ENCODE measurements at places on chromosomes 6 and 20.

DNA sequence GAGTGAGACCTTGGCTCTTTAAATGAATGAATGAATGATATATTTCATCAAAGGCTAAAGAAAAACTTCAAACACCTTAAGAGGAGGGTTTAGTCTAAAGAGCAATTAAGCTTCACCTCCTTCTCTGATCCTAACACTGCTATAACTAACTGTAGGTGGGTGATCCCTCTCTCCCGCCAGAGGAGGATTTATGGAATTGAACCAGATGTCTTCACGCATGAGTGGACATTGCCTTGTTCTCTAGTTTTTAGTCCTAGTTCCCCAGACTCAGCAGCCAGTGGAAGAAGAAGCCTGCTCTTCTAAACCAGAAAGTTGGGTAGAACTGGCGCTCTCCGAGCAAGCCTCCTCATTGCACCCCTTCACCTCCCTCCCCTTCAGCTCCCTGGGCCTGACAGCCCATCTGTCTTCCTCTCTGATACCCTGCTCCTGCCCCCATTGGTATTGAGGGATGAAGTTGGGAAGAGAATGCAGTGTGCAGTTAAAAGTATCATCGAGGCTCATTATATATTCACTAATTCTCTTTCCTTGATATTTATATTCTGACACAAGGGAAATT lies 142.7 kb downstream of the ARID1B start:
- DNase-seq, result no peak

DNA sequence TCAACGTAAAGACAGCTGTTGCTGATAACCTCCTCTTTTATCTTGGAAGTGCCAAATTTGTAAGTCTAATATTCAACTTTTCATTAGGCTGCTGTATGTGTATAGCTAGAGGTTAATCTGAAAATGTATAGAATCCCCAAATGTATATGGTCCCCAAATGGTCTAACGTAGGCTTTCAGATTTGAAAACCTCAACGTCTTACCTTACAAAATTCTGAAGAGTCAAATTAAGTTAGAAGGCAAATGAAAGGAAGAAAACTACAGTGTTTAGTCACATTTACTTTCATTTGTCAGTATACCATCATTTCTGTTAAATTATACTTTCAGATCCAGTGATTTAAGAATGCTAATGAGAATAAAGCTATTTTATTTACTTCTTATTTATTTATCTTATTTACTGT lies 256.9 kb downstream of the ARHGAP18 start:
- DNase-seq, result no peak

- DNase-seq, result no peak
Measured at GRCh38 chr6:84920021-84920420, 155.6 kb upstream of the TBX18 start.

DNA sequence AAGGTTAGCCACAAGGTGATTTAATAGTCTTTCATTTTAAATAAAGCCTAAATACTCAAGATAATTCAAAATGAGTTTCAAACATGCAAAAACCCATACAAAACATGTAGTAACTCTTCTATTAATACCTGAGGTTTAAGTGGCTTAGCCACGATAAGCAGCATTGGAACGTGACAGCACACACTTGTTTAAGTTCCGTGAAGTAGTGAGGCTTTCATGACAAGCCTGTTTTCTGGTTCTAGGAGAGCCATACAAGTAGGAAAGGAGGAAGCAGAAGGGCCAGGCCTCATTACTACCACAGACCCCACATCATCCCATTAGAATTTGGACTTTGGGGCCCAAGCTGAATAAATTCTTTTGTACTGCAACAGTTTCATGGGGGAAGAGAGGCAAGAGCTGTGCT lies 54.3 kb upstream of the PRND start:
- no peak for DNase-seq

DNA sequence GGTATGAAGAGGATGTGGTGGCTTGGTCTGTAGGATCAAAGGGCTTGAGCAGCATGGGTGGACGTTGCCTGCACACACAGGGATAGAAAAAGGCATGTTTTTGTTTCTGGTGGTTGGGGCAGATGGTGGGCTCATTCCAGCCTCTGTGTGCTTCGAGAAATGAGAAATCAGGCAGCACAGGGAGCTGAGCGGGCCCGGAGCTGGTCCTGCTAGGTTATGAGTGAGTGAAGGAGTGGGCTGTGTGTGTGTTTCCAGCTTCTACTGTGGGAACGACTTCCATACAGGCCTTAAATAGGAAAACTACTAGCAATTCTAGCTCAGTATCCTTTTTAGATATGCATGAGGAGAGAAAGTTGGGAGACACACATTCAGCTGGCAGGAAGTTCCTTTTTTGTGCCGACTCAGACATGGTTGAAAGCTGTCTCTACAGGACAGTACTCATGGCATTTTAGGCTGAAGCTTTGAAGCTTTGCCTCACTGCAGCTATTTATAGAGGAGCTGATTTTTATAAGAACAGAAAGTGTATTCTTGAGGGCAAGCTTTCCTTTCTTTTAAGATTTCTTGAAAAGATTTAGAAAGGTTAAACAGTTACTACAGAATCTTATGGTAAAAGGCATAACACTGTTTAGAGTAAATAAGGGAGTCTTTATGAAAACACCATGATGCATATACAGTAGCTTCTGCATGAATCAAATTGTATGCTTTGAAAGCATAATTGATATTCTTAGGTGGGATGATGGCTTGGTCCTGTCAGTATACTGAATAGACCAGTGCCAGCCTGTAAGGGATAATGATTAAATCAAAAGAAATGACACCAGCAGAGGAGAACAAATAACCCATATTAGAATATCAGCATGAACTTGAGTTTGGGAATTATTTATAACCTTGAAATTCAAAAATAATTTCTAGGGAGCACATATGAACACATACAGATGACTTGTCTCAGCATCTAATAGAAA lies 104.0 kb upstream of the MAN1A1 start:
- no peak for DNase-seq

- DNase-seq, result no peak
Measured at GRCh38 chr6:132133736-132134445, 182.7 kb upstream of the CCN2 start.

DNA sequence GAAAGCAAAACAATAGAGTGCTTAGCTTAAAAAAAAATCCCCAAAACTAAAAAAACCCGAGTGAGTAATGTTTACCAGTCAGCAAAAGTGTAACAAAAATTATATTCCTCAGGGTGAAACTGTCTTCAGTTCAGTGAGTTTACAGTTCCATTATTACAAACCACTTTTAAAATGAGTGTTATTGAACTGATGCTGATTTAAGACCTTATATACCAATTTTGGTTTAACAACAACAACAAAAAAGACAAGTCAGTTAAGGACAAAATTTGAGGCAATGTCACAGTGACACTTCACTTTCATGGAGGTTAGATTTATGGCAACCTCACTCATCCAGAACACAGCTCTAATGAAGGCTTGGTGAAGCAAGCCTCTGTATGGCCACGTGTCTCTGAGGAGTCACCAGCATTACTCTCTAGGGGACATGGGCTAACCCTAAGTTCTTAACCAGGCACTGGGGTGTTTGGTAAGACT lies 630.8 kb downstream of the PHF3 start:
- DNase-seq, result no peak

DNA sequence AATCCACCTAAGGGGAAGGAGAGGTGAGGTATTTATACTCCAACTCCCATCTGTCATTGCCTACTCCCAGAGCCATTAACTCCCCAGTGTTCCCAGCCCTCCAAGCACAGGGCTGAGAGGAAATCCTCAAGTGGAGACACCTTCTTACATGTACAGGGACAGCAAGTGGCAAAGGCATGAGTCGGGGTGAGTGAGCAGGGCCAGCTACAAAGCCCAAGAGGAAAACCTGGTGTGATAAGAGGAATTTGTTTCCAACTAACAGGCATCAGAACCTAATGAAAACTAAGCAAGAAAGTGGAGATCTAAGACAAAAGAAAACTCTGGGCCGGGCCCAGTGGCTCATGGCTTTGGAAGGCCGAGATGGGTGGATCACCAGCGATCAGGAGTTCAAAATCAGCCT lies 70.0 kb upstream of the SRSF6 start:
- DNase-seq, result no peak

DNA sequence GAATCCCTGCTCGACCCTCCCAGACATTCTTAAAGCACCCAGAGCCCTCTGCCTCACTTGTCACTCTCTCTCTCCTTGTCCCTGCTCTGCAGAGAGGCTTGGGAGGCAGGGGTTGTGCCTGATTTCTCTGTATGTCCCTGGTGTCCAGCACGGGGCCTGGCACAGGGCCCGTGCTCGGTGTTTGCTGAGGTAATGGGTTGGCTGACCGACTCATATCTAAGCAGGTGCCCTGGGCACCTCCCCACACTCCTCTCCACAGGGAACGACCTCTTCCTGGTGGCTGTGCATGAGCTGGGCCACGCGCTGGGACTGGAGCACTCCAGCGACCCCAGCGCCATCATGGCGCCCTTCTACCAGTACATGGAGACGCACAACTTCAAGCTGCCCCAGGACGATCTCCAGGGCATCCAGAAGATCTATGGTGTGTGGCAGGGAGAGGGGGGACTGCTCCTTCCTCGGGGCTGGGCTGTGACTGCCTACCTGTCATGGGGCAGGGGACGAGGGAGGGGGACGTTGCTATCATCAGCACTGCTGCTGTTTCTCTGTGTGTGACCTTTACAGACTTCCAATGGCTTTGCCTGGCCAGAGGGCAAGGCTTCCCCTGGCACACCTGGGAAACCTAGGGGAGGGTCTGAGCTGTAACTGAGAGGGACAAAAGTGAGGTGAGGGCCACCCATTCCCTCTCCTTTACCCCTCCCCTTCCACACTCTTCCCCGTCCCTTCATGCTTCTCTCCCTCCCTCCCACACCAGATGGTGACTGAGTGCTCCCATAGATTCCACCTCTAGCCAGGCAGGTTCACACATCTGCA lies 14.2 kb downstream of the MMP24OS start:
- no peak for DNase-seq

- no peak for DNase-seq
Measured at GRCh38 chr6:139641376-139641775, 266.9 kb upstream of the CITED2 start.

DNA sequence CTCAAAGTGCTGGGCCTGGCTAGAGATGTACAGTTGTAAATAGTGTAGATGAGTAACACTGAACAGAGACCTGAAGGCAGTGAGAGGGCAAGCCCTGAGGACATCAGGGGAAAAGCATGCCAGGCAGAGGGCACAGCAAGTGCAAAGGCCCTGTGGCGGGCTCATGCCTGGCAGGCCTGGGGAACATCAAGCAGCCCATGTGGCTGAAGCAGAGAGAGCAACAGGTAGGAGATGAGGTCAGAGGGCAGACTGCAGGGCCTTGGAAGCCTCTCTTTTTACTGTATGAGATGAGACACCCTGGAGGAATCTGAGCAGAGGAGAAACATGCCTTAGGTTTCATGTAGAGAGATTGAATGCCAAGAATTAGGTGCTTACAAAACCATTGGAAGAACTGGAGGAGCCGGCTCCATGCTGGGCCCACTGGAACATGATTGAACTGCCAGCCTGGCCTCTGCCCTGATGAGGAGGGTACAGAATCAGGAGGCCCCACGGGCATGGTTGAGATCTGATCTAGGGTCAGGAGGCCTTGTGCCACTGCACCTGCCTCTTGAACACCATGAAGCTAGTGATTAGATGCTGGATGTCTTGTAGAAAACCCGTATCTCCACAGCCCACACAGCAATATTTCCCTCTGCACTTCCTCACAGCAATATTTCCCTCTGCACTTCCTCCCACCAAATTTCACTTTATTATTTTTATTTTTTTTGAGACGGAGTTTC lies 5.9 kb upstream of the HMGA1 start:
- no peak for DNase-seq

GRCh38 chr6:10557913-10558312 lies 36.8 kb downstream of the GCNT2 start:
- DNase-seq, result no peak

DNA sequence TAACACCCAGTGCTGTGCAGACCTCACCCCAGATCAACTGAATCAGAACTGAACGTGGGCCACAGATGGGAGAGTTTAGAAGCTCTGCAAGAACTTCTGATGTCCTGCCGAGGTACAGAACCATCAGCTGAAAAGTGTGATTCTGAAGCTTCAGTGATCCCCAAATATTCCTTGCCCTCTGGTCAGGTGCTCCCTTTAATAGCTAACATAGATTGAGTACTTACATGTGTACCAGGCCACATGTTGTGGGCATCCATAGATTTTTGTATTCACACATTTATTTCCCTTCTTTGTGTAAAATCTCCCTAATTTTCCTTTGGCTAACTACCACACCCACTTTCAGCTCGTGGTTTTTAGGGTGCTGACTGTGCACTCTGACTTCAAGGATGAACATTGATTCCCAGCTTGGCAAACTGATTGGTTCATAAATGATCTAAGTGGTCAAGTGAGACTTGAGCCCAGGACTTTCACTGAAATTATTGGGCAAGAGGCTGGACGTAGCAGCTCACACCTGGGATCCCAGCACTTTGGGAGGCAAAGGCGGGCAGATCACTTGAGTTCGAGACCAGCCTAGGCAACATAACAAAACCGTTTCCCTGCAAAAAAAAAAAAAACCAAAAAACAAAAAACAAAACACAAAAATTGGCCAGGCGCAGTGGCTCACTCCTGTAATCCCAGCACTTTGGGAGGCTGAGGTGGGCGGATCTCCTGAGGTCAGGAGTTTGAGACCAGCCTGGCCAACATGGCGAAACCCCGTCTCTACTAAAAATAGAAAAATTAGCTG lies 162.2 kb downstream of the BCAS1 start:
- no peak for DNase-seq

DNA sequence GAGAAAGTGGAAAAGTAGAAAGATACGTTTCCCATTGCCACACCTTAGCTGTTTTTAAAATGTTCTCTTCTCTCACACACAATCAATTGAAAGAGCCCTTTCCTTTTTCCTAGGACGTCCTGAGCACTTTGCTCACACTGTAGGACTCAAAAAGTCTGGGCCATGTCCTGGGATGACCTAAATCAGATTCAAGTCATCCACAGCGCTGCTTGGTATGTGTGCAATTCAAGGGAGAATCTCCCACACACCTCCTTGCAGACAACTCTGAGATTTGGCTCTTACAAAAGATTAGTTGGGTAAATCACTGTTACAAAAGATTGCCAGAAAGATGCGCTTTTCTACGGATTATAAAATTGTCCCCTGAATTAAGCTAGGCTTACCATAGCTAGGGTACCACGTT lies 130.1 kb downstream of the RNASET2 start:
- DNase-seq, result no peak

GRCh38 chr20:19934792-19935491 lies 82.2 kb upstream of the NAA20 start:
- DNase-seq, result no peak

DNA sequence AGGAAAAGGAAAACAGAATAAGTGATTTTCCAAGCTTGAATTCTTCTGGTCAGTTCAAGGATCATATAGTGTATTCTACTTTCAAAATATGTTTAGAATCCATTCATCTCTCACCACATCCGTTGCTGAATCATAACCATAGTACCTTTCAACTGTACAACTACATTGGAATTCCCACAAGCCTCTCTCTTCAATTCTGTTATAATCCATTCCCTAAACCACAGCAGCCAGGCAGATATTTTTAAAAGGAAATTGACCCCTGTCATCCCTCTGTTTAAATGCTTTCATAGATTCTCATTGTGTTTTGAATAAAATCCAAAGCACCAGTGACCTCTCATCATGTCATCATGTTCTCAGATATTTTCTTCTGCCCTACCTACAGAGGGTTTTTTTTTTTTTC lies 412.7 kb downstream of the GRIK2 start:
- no peak for DNase-seq

GRCh38 chr20:9388160-9388812 lies 126.1 kb upstream of the LAMP5 start:
- no peak for DNase-seq
